Stimulated activated CD8-positive, alpha-beta memory T cell treated with anti-CD3 and anti-CD28 coated beads, Interleukin-2, amount 100 ng/mL, for 1 hour (primary cell): ENCODE measurements at places on chromosomes 4 and X.

DNA sequence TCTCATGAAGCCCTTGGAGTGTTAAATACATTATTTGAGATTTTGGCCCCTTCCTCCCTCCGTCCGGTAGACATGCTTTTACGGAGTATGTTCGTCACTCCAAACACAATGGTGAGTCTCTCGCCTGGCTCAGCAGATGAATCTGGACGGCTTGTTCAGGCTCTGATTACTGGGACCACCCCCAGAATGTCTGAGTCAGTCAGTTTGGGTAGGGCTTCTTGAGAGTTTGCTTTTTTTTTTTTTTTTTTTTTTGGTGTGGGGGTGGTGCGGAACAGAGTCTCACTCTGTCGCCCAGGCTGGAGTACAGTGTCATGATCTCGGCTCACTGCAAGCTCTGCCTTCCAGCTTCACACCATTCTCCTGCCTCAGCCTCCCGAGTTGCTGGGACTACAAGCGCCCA is 62.4 kb upstream of the MSANTD1 start:
- DNase-seq: no peak

DNA sequence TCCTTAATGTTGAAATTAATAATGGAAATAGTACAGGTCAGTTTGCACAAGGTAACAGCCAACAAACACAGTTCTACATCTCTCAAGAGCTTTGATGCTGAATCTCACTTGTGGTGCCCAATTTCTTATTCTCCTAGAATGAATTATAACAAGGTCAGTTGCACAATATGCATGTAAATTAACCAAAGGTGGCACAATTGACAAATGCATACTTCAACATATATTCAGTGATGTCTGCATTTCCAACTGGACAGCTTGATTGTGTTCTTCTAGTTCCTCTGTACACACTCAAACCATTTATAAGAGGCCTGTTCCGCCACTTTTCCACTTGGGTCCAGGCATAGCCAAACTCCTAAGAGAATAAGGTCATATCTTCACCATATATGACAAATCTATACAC is 210.3 kb upstream of the EPHA5 start:
- no peak for DNase-seq

DNA sequence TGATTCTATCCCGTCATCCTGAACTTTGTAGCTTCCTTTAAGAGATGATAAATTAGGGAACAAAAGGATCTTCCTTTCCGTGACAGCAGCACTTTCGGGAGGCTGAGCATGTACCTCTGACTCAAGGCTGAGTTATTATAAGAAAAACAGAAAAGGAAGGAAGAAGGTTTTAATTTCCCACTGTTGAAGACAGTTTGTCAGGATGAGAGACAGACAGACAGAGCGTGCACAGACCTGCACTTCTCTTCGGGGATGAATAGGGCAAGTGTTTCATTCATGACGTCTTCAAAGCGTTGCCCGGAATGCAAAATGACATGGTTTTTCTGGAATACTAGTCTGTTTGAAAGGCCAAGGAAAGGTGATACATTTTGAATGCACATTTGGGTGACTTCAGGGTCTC is 405.3 kb upstream of the FAT1 start:
- no peak for DNase-seq

GRCh38 chr4:113106108-113106507 is 56.7 kb downstream of the ANK2 start:
- no peak for DNase-seq

DNA sequence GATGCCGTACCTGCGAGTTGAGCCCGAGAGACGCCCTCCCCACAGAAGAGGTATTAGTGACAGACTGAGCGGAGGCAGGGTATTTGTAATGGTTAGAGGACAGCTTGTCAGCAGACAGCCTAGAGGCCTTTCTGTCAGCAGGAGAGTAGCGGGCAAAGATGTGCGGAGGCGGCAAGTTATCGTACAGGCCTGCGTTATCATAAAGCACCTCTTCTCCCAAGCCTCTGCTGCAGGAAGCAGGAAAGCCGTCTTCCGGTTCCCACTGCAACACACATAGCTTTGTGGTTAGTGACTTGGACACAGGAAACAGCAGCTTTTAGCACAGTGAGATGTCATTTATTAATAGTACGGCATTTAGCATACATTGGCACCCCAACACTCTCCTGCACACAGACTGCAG is 158.3 kb downstream of the AFAP1 start:
- DNase-seq: no peak

- no peak for DNase-seq
Observed at GRCh38 chr4:67717586-67717985, 16.6 kb upstream of the UBA6 start.

- DNase-seq: no peak
Observed at GRCh38 chr4:150782311-150782710, 200.4 kb downstream of the MAB21L2 start.

DNA sequence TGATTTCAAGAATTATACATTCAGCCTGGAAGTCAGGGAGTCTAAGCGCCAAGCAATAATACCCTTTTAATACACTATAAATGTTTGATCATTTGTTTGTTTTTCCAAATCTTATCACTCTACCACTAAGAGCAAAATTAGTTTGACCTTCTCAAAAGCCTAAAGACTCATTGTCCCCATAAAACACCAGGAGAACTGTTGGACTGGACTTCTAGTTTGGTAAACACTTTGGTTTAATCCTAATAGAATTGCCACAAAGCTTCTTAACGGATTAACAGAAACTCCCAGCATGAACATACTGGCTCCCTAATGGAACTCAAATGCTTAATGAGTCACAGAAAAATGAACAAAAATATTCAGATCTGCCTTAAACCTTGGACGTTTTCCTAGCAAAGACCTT is 34.9 kb downstream of the SYTL5 start:
- no peak for DNase-seq

- DNase-seq: no peak
Observed at GRCh38 chr4:16759931-16760582, 138.4 kb downstream of the LDB2 start.

- no peak for DNase-seq
Observed at GRCh38 chr4:169334335-169334734, 63.6 kb upstream of the SH3RF1 start.

DNA sequence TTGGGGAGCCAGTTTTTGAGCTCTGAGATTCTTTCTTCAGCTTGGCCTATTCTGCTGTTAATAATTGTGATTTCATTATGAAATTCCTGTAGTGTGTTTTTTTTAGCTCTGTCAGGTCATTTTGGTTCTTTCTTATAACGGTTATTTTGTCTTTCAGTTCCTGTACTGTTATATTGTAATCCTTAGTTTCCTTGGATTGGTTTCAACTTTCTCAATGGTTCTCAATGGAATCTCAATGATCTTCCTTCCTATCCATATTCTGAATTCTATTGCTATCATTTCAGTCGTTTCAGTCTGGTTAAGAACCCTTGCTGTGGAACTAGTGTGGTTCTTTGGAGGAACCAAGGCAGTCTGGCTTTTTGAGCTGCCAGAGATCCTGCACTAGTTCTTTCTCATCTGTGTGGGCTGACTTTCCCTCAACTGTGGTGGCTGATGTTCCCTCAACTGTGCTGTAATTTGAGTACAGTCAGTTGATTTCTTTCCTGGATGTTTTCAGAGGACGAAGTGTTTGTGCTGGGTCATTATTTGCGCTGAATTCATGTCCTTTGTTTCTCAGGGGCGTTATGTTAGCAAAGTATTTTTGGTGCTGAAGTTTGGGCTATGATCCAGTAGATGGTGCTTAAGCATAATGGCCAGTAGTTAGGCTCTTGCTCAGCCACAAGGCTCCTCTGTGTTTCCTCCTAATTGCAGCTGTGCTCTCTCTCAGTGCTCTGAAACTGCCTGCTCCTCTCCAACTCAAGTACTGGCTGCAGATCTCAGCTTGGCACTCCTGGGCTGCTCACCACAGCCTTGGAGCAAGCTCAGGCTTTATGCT is 27.5 kb downstream of the ENPEP start:
- no peak for DNase-seq

DNA sequence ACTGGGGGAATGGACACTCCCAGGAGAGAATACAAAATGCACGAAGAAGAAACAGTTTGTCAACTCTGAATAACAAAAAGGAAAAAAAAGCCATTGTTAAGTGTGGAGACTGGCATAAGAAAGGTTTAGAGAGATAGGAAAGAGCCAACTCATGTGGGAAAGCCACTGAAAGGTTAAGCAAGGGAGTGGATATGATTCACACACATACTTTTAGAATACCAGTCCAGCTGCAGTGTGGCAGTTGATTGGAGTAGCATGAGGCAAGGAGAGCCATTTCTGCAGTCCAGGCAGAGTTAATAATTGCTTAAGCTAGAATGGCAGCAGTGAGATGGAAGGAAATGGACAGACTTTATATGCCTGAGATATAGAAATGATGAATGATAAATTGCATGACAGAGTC is 36.9 kb upstream of the ADAD1 start:
- DNase-seq: no peak

- no peak for DNase-seq
Observed at GRCh38 chr4:101806914-101807313, 16.4 kb downstream of the BANK1 start.

- DNase-seq: no peak
Observed at GRCh38 chr4:83207497-83208101, 77.0 kb downstream of the COQ2 start.

DNA sequence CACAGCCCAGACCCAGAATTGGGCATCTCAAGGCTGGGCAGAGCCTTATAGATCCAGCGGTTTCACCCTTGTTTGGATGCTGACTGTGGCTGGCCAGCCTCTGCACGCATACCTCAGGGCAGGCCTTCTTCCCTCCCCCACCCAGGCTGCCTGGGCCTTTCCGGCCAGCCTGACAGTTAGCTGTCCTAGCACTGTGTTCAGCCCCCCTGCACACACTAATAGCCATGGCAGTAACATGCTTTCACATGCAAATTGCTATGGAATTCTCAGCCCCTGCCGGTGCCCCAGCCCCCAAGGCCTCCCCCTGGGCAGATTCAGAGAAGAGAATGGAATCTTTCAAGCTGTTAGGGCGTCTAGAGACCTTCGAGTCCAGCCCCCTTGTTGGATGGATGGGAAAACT is 17.7 kb downstream of the EFNB1 start:
- DNase-seq: no peak

DNA sequence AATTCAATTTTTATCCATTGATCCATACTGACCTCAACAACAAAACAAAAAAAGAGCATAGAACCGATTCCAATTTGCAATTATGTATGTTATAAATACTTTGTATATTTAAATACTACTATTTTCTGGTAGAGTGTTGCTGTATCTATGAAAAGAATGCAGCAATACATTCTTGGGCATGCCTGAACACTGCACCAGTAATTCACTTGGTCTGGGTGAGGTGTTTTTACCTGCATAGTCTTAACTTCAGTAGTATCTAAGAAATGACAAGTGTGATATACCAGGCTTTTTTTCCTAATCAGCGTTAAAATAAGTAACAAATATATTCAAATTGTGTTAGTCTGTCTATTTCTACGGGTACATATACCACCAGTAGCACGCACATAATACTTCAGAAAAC is 120.2 kb downstream of the KLHL13 start:
- DNase-seq: no peak

- no peak for DNase-seq
Observed at GRCh38 chr4:55633903-55634302, 2.2 kb downstream of the NMU start.

DNA sequence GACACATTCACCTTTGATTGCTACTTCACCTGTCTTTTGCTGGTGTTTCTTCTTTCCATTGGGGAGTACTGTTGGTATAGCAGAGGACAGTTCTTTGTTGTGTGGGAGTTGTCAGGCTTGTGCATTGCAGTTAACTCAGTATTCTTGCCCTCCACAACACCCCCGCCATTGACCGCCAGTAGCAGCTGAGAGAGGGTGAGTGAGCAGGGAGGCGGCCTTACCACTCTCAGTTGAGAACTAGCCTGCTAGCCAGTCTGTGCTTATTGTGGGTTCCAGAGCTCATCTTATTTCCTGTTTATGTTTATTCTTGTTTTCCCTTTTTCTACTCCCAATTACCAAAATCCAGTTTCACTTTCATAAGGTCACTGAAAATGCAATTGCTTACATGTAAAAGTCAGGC is 52.2 kb downstream of the STIM2 start:
- DNase-seq: no peak

DNA sequence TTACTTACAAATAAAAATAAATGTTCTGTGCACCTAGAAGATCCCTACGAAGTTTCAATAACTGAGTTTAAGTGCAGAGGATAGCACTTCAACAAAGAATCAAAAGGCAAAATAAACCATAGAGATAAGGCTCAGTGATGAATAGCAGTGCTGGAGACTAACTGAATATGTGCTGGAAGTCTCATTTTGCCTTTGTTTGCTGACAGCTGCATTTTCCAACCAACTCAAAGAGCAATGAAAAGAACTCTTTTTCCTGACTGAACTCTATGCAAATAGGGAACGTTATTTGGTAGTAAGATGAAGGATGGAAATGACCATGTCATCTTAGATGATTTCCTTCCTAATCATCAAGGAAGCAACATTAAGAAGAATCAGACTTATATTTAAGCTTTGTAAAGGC is 32.7 kb upstream of the ADH7 start:
- no peak for DNase-seq

GRCh38 chrX:124211312-124211942 is 121.0 kb upstream of the TEX13D start:
- no peak for DNase-seq

DNA sequence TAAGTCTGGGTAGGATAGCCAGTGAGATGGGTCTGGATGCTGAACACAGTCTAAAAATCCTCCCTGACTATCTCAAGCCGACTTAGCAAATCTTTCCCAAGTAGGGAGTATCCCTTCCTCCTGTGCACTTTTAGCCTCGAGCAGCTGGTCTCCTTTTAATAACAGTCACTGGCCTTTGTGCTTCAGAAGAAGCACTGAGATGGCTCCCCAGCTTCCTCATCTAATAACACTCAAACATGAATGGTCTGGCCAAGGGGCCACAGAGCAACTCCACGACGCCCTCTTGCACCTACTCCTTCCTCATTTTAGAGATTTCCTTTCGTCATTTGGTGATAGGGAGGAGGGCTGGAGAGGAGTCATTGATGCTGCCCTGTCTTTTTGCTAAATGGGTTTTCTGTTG is 78.8 kb upstream of the TMEM150C start:
- no peak for DNase-seq

- DNase-seq: no peak
Observed at GRCh38 chr4:177246641-177247584, 62.8 kb upstream of the NEIL3 start.

DNA sequence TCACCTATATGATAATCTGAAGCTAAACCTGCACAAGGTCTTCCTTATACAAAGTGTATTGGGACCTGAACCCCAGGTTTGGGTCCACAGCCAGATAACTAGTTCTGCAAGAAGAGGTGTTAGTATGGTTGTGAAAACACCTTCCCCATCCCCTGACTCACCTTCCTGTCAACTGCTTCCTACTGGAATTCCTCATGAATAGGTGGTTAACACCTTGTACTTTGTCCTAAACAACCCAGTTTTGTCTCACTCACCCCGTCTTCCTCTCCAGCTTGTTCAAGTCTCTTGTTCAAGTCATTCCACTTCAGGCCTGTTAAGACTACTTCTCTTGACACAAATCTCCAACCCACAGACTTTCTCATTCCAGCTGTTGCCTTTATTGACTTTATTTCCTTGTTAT is 45.5 kb downstream of the CCNG2 start:
- DNase-seq: no peak

DNA sequence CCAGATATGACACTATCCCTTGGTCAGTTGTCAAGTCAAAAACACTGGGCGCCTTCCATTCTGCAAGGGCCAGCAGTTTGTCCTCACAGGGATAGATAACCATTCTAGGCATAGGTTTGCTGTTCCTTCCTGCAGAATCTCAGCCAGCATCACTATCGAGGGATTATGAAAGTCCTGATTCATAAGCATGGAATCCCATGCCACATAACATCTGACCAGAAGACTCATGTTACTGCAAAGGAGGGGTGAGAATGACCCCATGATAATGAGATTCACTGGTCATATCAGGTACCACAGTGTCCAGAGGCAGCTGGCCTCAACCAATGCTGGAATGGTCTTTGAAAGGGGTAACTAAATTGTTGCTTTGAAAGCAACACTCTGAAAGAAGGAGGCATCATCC is 84.7 kb downstream of the OTC start:
- DNase-seq: no peak
